ENCODE measurements at places on chromosomes 4 and X. TPM values are rescaled to one million over a fixed set of nuclear protein-coding genes. Genes with fewer than 3 reads are reported as not detected.

DNA sequence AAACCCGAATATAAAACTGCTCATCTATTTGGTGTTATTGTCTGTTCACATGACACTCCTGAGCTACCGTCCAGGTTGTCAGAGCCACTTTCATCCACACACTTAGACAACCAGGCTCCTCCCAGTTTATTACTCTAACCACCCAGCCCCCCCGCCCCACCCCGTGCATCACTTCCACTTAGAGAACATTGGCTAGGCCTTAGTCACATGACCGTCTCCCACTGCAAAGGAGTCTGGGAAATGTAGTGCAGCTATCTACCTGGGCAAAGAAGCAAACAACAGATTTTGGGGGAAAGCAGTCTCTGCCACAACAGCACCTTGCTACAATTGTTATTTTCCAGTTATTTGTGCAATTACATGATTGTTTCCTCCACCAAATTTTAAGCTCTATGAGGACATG lies 57.6 kb upstream of the RBPJ start:
- no peak overlapping the region for H3K4me3 ChIP-seq
- peaks cover 6% of the 10 kb centered on the region for H3K27me3 ChIP-seq
- H3K4me1 ChIP-seq = peaks cover 6% of the 10 kb centered on the region
- no peaks in the 10 kb centered on the region for H3K36me3 ChIP-seq
- no peak overlapping the region for H3K27ac ChIP-seq

DNA sequence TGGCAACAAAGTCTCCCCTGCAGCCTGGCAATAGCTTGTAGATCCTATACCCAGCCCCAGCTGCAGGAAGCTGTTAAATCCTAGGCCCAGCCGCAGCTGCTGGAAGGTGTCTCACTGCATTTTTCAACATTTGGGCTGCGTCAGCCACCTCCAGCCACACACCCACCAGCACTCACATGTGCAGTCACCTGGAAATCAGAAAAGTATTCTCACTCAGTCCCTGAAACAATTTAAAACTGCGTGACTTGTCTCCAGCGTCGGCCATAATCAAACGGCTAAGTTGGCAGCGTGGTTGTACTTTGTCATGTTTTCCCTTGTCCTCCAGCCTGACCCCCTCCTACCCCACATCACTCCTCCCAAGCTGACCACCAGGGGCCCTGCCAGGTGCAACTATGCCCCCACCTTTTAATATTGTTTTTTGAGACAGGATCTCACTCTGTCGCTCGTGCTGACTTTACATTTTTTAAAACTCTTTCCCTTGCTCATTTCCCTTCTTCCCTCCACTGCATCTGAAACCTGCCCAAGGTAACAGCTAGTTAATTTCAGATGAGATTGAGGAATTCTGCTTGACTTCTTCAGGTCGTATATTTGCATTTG lies 97.2 kb upstream of the FRG1 start:
- H3K4me1 ChIP-seq = no peaks in the 10 kb centered on the region
- H3K27ac ChIP-seq = no peak overlapping the region
- H3K4me3 ChIP-seq = no peak overlapping the region

DNA sequence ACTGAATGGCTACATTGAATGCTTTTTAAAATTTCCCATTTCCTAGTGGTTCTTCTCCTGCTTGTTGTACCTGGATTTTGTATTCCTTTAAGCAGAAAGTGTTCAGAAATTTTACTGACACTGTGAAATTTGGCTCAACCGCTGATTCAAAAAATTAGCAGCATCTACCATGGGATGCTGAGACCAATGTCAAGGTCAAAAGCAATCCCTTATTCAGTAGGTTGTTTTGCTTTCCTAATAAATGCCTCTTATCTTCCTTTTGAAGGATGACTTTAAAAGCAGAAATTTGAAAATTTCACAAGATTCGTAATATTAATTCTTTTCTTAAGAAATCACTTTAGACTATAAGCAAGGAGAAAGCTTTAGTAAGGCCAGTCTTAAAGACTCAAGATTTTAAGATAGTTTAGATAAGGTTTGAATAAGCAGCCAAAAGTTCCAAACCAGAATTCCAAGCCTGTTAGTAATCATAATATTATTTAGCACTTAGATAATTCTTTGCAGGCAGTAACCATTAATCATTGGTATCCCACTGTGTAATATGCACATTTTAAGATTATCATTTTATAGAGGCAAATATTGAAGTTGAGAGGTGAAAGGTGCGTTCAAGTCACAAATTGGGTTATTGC lies 508.8 kb downstream of the ANKRD50 start:
- DNase-seq = peak; percentile 61
- H3K27ac ChIP-seq = peak overlapping the region; percentile 32
- H3K27me3 ChIP-seq = no peaks in the 10 kb centered on the region
- no peaks in the 10 kb centered on the region for H3K36me3 ChIP-seq

DNA sequence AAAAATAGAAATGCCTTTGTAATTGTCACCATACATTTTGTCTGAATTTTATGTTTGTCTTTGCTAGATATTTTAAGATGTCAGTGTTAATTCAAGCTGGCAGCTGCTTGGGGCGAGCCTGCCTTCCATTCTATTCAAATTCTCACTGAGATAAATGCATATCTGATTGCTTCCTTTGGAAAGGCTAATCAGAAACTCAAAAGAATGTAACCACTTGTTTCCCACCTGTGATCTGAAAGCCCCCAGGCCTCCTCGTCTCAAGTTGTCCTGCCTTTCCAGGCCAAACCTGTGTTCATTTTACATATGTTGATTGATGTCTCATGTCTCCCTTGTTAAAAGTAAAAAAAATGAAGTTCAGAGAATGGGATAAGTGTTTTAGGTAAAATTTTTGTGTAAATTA lies 318.7 kb upstream of the TECRL start:
- no peaks in the 10 kb centered on the region for H3K36me3 ChIP-seq
- DNase-seq = no peak
- no peak overlapping the region for H3K27ac ChIP-seq
- H3K4me3 ChIP-seq = no peak overlapping the region
- no peaks in the 10 kb centered on the region for H3K27me3 ChIP-seq

DNA sequence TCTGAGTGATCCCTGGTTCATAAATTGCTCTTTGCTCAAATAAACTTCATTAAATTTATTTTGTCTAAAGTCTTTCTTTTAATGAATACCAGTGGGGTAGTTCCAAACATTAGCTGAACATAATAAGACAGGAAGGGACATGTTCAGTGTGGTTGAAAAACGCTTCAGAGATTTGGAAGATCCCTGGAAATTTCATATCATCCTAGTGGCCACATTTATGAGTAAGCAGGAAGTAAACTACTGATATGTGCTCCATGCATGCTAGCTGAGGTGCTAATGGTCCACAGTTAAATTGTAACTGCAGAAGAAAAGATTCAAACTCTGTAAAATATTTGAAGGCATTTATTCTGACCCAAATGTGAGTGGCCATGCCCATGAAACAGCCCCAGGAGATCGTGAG lies 1328.7 kb downstream of the ADGRL3 start:
- no peak overlapping the region for H3K27ac ChIP-seq
- no peak overlapping the region for H3K4me3 ChIP-seq
- DNase-seq = no peak
- H3K4me1 ChIP-seq = no peaks in the 10 kb centered on the region
- H3K36me3 ChIP-seq = no peaks in the 10 kb centered on the region

GRCh38 chrX:105635794-105636193 lies 186.5 kb upstream of the NRK start:
- H3K36me3 ChIP-seq = no peaks in the 10 kb centered on the region
- H3K27me3 ChIP-seq = no peaks in the 10 kb centered on the region
- H3K4me1 ChIP-seq = no peaks in the 10 kb centered on the region
- no peak overlapping the region for H3K27ac ChIP-seq

- no peak overlapping the region for H3K27ac ChIP-seq
- no peaks in the 10 kb centered on the region for H3K4me1 ChIP-seq
- DNase-seq = no peak
- no peaks in the 10 kb centered on the region for H3K36me3 ChIP-seq
- no peaks in the 10 kb centered on the region for H3K27me3 ChIP-seq
Measured at GRCh38 chr4:58734030-58734674, 1624.0 kb upstream of the IGFBP7 start.

DNA sequence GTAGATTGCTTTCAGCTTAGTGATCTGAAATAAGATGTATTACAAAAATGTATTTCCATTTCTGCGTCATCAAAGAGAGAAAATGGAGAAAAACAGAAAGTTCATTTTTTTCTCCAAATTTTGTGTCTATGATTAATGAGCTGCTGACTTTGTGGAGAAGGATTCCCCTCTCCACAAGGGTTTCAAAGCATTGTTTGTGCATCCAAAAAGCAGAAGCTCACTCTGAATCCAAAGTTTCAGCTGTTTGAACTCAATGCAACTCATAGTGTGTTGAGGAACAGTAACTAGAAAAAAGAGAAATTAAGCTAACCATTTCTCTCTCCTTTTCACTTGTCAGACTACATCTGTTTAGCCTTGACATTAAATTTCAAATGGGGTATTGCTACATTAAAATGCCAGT lies 62.9 kb upstream of the SLC7A11 start:
- no peak overlapping the region for H3K4me3 ChIP-seq
- H3K36me3 ChIP-seq = no peaks in the 10 kb centered on the region
- H3K4me1 ChIP-seq = peaks cover 11% of the 10 kb centered on the region
- H3K27me3 ChIP-seq = no peaks in the 10 kb centered on the region
- H3K27ac ChIP-seq = no peak overlapping the region

- DNase-seq = peak; percentile 36
- H3K4me3 ChIP-seq = no peak overlapping the region
- peaks cover 13% of the 10 kb centered on the region for H3K4me1 ChIP-seq
- H3K27me3 ChIP-seq = no peaks in the 10 kb centered on the region
Measured at GRCh38 chrX:13109817-13110216, 65.4 kb upstream of the FAM9C start.

The AVPR2 gene
- not detected for total RNA-seq

The AKAP17A gene
- total RNA-seq = 23.3 TPM

The ZNF275 gene
- total RNA-seq = 12.0 TPM

All from GM23248 (cell line).